ENCODE measurements at places on chromosomes 12 and 14.

DNA sequence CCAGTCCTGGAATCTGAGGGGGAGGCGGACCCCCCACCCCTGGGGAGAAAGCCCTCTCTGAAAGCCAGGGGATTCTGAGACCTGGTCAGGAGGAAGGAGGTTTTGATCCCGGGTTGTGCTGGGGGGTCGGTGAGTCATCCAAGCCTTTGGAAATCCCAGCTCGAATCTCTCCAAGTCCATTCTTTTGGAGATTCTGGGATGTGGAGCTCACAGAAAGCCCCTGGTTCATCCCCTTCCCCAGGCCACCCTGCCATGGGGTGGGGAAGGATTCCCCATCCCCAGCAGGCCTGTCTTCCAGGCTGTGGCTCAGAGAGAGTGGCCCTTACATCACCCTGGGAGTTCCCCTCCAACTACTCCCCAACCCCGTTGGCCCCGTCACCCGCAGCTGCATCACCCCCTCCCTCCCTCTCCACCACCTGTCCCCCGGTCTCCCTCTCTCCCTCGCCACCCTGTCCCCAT, 14.3 kb downstream of the EXOC3L4 start:
- DNase-seq: no peak

GRCh38 chr14:56659964-56660551, 80.5 kb downstream of the TMEM260 start:
- DNase-seq: no peak

GRCh38 chr12:46214668-46215436, 54.0 kb downstream of the SLC38A1 start:
- peak; percentile 62 for DNase-seq

GRCh38 chr14:26905229-26905628, 307.4 kb upstream of the NOVA1 start:
- DNase-seq: no peak

GRCh38 chr12:48815126-48816110, 2.9 kb upstream of the CACNB3 start:
- no peak for DNase-seq

DNA sequence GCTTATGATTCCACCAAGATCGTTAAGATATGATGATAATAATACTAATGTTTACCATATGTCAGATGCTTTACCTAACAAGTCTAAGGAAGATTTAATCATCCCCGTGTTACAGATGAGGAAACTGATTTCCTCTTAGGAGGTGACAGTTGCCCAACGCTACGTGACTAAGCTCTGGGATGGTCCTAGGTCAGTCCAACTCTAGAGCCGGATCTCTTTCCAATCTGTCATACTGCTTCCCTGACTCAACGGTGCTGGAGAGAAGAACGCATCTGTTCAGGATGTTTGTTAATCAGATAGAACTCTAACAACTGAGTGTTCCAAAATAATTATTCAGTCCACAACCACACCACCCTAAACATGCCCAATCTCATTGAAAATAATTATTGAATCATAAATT, 39.8 kb downstream of the NDUFA12 start:
- no peak for DNase-seq

DNA sequence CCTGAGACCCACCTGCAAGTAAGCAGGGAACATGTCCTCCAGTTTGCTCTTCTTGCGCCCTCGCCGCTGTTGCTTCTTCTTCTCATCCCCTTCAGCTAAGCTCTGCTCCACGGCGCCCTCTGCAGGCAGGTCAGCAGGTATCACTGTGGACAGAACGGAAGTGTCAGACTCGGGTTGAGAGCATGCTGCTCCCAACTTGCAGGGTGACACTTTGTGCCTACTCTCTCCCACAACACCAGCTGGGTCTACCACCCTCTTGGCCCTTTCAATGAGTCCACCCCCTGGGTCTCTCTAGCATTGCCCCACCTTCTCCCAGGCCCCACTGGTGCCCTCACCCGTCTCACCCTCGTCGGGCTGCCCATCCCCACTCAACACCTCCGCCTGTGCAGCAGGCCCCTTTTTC, 16.7 kb downstream of the KMT2D start:
- peak; percentile 66 for DNase-seq

DNA sequence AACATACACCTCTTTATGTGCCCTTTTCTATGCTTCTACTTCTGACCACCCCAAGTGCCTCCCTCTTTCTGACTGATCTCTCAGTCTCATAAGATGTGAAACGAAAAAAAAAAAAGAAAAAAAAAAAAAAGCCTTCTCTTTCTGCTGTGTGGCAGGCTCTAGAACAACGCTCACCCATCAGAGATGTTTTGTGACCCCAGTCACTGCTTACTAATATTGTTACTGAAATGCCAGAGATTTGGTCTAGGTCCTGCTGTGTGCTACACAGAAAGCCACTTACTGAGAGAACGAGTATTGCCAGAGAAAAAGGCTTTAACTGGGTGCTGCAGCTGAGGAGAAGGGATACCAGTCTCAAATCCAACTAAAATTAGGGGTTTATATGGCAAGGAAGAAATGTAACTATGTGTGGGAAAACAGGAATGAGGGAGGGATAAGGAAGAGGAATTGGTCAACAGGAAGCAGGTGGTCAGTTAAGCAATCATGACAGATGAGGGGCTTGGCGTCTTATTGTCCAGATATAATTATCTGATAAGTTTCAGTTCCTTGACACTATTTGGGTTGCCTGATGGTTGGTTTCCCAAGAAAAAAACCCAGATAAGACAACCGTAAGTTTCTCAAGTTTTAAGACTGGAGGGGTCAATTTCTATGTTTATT, 149.0 kb downstream of the NAV3 start:
- DNase-seq: no peak

DNA sequence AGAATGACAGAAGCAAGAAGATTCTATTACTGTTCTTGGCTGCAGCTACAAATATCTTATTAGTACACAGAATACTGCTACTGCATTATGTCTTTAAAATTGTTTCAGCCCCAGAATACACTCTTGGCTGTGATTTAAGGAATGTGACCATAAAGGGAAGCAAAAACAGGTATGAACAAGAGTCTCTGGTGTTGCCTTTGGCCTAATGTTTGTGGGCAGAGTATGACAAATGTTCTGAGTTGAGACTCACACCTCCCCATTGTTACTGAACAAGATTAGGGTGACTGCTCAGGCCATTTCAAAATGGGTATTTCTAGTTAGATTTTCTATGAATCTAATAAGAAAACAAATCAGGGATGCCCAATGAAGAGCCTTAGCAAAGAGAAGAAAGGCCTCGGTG, 28.5 kb downstream of the TTC6 start:
- DNase-seq: no peak

GRCh38 chr12:104495786-104496185, 39.0 kb downstream of the CHST11 start:
- DNase-seq: no peak

- no peak for DNase-seq
These were observed 830.0 kb upstream of the NOVA1 start for GRCh38 chr14:27427796-27428195.

DNA sequence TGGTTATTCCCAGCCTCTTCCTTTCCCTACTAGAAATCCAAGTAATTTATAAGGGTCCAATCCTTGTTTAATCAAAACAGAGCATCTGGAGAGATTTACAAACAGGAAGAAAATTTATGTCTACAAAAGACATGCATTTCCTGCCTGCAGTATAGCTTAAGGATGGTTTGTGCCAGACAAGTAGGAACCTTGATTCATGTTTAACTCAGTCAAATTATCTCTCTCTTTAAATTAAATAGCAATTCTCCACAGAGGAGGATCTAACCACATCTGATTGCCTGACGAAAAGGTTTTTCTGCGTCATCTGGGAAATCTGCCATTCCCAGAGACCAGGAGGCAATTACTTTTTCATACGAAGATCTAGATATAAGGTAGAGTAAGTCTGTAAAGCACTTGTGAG, 105.2 kb downstream of the ZFC3H1 start:
- DNase-seq: no peak

DNA sequence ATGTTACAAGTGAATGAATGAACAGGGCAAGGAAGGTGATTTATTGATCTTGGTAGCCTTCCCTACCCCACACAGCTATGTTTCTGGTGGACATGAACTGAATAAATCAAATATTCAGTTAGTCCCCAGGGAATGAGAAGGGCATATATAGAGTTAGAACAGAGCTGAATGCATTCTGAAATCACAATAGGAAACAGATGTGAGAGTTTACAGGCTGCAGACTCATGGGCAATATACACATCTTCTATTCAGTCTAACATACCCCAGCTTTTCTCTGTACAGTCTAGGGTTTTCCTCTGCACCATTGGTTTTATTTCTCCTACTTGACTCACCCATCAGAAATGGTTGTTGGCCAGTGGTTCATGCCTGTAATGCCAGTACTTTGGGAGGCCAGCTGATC, 7.3 kb upstream of the STX2 start:
- DNase-seq: no peak

- DNase-seq: no peak
These were observed 163.4 kb downstream of the GARIN6 start for GRCh38 chr12:99810718-99811593.

- no peak for DNase-seq
These were observed 68.7 kb downstream of the PRMT8 start for GRCh38 chr12:3559601-3560294.

DNA sequence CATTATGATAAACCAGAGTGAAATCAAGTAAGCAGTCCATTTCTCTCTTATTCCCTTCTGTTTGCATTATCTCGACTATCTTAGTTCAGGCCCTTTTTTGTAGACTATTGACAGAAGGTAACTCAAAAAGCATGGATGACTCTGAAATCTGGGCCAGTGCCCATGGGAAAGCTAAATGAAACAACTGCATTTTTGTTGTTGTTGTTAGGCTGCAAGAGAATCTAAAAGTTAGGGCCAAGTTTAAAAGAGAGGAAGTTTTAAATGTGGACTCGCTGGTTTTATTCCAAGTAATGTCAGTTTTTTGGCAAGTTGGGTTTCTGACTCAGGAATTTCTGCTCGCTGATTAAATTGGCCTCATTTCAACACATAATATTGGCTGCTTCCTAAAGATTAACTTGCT, 201.1 kb downstream of the PIK3C2G start:
- DNase-seq: no peak

- no peak for DNase-seq
These were observed 53.4 kb downstream of the CAND1 start for GRCh38 chr12:67322580-67322979.

DNA sequence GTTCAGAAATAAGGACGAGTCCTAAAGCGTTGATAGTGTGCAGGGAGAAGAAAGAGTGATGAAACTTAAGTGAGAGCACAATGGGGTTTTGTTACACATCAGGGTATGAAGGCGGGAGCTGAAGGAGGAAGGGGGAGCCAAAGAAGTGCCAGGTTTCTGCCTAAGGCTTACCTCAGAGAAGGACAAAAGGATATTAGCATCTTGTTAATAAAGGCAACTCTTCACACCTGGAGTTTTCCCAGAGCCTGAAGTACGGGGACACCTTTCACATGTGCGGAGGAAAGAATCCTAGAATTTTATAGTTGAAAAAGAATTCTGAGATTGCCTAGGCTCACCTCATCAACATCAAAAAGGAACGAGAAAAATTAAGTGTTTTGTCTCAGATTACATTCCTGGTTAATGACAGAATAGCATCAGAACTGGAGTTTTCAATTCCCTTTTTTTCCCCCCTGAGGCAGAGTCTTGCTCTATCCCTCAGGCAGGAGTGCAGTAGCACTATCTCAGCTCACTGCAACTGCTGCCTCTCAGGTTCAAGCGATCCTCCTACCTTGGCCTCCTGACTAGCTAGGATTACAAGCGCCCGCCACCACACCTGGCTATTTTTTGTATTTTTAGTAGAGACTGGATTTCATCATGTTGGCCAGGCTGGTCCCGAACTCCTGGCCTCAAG, 2.2 kb upstream of the SAV1 start:
- no peak for DNase-seq

DNA sequence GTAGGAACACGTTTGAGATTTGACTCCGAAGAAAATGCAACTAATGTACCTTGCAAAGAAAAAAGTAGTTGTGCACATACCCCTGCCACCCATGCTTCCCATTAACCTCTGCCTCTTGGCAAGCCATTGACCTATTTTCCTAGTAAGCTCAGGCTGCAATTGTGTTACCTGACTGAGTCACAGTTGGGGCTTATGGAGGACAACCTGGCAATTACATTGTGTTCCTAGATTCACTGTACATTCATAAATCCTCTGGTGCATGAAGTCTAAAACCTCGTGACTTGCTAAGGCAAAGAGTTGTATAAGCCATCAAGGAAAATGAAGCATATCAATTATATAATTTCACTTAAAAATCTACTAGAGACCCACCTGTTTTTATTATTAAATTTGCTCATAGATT, 62.0 kb upstream of the DUSP6 start:
- DNase-seq: no peak

All from activated naive CD8-positive, alpha-beta T cell treated with anti-CD3 and anti-CD28 coated beads, Interleukin-2, amount 50 U/mL, for 16 hours (primary cell).